DMS79 treated with DMSO at 0.1 percent for 48 hours (cell line): ENCODE measurements at places on chromosomes 2 and 18.

DNA sequence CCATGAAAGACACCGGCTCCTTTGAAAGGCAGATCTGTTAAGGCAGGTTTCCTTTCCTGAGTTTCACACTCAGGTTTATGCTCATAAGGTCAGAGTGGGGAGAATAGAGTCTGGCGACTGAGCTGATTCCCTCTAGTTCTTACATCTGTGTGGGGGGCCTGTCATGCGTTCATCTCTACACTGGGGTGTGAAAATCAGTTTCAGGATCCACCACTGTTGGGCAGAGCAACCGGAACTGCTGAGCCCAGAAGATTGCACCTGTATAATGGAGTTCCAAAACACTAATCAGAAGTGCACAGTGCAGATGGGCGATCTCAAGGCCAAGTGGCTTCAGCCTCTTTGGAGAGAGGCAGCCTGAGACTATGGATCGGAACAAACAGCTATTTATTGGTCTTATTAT lies 181.3 kb upstream of the NRP2 start:
- no peak for DNase-seq

GRCh38 chr2:112750560-112750843 lies 13.9 kb downstream of the CKAP2L start:
- DNase-seq: no peak

- no peak for DNase-seq
Measured at GRCh38 chr2:219442256-219443015, 7.8 kb downstream of the SPEG start.

- DNase-seq: no peak
Measured at GRCh38 chr2:150292807-150293206, 194.7 kb downstream of the RND3 start.

- no peak for DNase-seq
Measured at GRCh38 chr2:88764850-88765153, 73.3 kb downstream of the RPIA start.

- no peak for DNase-seq
Measured at GRCh38 chr2:86241611-86242010, 42.4 kb downstream of the MRPL35 start.
